ENCODE measurements at places on chromosomes 12 and 14.

DNA sequence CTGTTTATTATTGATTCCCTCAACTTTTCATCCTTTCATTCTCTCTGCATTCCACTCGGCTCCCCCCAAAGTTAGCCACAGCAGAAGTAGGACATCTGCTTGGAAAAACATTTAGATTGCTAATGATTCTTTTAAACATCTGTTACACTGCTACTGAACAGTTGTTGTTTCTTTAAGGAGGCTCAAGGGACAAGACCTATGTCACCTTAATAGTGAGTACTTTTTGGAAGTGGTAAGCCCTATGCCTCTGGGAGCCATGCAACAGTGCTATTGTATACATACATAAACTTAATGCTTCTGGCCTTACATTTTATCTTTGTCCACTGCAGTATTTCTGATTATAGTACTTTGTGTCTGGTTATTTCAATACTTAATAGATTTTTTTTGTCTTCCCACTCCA, 628.2 kb upstream of the FOXG1 start:
- no peak for DNase-seq

DNA sequence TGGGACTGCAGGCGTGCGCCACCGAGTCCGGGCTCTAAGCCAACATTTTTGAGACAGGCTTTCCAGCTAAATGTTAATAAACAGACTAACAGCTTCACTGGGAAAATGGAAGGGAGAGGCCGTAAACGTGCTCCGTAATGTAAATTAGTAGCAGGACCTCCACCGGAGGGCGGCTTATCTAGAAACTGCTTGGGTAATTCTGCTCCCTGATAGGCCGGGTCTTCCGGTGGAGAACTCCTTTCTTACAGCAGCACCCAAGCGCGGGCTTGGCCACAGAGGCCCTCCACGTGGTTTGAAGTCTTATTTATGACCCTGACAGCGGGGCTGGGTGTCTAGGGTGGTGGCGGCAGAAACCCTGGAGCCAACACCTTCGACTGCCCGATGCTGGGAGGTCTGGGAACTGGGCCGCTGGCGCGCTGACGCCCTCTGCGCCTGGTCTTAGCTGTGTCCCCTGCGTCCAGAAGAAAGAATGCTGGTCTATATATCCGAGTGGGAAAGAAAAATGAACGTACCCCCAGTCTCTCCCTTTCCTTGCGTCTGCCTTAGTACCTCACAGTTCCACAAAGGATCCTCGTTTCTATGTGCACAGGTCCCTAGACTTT, 1.7 kb downstream of the DPPA3 start:
- no peak for DNase-seq

DNA sequence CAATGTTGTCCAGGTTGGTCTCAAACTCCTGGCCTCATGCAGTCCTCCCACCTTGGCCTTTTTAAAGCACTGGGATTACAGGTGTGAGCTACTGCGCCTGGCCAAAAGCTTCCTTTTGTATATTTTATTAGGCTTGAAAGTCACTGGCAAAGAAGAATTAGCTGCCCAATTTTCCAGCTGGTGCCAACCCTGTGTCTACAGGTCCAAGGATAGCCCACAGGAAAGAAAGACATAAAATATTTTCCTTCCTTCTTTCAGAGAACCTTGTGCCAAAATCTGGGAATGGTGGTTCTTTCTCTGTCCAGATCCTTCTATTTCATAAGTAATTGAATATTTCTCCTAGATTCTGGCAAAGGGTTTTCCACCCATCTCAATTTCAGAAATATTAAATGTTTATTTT, 84.1 kb downstream of the NUMB start:
- no peak for DNase-seq

GRCh38 chr12:61037792-61038191, 1222.4 kb upstream of the USP15 start:
- DNase-seq, result no peak

GRCh38 chr12:12333407-12334366, 16.4 kb downstream of the MANSC1 start:
- no peak for DNase-seq
